ENCODE measurements at places on chromosomes 2 and 18. TPM values are rescaled to one million over a fixed set of nuclear protein-coding genes. Genes with fewer than 3 reads are reported as not detected.

Gene SLC19A3
- polyA plus RNA-seq, result 0.02 TPM

DNA sequence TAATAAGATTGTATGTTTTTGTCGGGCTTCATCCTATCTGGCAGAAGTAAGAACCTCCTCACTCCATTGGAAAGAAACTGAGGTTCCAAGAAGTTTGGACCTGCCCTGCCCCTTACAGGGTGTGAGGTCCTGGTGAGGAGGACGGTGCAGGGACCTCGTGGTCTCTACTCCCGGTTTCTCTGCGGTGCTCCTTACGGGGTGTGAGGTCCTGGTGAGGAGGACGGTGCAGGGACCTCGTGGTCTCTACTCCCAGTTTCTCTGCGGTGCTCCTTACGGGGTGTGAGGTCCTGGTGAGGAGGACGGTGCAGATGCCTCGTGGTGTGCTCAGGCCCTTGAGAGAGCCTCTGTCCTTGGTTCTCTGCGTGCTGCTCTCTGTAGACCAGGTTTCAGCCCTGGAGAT lies 5.2 kb downstream of the CTDP1 start:
- peak; percentile 4 for DNase-seq

DNA sequence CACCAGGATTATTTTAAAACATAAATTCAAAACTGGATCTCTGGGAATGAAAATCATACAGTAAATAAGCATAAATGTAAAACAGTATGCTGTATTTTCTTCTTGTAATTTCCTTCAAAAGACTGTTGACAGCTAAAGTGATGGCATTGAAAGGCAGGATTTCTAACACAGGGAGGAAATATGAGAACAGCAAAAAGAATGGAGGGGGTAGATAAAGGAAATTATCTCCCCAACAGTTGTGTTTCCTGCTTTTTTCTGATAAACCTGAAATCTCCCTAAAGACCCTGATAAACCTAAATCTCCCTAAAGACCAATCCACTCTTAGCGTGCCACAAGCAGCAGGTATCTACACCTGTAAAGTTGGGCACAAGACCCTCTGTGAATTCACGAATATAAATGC lies 50.8 kb downstream of the PIAS2 start:
- DNase-seq, result no peak

DNA sequence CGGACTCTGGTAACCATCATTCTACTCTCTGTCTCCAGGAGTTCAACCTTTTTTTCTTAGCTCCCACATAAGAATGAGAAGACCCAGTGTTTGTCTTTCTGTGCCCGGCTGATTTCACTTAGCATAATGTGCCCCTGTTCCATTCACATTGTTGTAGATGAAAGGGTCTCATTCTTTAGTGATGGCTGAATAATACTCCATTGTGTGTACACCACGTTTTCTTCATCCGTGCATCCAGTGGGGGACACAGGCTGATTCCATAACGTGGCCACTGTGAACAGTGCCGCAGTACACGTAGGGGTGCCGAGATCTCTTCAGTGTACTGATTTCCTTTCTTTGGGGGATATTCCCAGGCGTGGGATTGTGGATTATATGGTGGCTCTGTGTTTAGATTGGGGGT lies 72.3 kb upstream of the NFATC1 start:
- no peak for DNase-seq

GRCh38 chr2:126413079-126413478 lies 242.9 kb upstream of the GYPC start:
- no peak for DNase-seq

Gene CCL20
- not detected for polyA plus RNA-seq

- no peak for DNase-seq
Measured at GRCh38 chr18:3624935-3625741, 175.2 kb downstream of the TGIF1 start.

DNA sequence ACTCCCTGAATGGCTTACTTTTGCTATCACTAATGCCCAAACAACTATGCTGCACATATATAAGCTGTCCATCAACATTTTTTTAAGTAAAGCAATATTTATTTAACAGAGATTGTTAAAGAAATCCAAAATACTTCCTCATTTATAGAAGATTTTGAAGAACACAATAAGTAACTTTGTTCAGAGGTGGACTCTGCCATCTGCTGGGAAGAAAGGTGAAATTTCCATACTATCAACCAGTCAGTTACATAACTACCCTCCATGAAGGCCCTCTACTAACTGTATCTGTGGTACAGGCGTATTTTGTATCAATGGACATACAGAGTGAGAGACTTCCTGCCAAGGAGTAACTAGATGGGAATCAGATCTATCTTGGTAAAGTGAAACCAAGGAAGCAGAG lies 106.0 kb downstream of the DTNB start:
- peak; percentile 55 for DNase-seq

GRCh38 chr18:5066380-5066977 lies 130.6 kb downstream of the AKAIN1 start:
- DNase-seq, result peak; percentile 4

DNA sequence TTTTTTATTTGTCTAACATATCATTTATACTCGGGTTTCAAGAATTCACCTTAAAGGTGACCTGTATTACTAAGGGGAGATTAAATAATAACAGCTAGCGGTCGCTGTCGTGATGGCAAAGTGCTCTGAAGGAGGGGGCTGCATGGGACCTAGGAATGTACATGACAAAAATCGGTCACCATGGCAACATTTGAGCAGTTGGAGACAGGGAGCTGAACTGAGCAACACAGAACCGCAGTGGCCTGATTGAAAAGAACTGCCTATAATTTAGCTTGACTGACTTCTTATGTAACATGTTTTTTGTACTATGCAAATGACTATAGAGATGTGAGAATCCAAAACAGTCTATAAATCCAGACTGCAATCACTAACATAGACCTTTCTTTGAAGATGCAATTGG lies 34.3 kb upstream of the EPHA4 start:
- DNase-seq, result no peak

Gene ADRA2B
- polyA plus RNA-seq, result not detected

GRCh38 chr2:155727187-155727895 lies 605.2 kb downstream of the NR4A2 start:
- DNase-seq, result no peak

Gene RNF125
- polyA plus RNA-seq, result 0.05 TPM

Gene PID1
- 0.16 TPM for polyA plus RNA-seq

Gene MAP2
- polyA plus RNA-seq, result 11.1 TPM

DNA sequence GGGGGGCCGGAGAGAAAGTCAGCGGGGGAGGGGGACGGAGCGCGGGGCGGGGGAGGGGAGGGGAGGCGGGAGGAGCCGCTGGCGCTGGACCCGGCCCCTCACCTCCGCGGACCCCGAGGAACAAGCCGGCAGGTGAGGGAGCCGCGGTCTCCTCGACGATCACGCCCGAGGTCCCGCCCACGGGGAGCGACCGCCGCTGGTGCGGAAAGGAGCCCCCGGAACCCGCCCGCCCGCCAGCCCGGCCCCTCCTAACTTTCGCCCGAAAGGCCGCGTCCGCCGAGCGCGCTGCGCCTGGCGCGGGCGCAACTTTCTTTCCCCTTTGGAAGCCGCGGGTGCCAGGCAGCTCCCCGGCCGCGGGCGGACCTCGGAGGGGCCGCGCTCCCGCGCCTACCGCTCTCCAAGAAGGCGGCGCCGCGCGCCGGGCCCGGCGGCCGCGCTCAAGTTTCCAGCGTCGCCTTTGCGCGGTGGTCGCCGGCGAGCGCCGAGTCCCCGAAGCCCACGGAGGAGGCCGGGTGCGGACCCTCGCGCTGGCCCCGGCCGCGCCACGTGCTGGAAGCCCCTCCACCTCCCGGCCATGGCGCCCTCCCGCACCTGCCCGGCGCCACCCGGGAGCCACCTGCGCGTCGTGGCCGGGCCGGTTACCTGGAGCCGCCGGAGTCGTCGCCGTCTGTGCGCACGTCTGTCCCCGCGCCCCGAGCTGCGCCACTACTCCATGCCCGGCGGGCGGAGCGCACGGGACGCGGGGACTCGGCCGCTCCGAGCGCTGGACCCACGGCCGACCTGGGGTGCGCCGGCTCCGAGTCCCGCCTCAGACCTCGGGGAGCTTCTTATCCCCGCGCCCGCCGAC lies at the start of gene ALKAL2:
Gene ALKAL2, minus strand, starts transcription at position 181 of the 847 bp plus-strand sequence. CDS start 256 bp downstream, outside the sequence.
- DNase-seq, result peak; percentile 71

- no peak for DNase-seq
Measured at GRCh38 chr2:156156580-156156979, 175.9 kb downstream of the NR4A2 start.

Gene GPR75
- 2.4 TPM for polyA plus RNA-seq

Gene GPAT2
- polyA plus RNA-seq, result not detected

Gene DCDC2C
- not detected for polyA plus RNA-seq

Gene OBSL1
- 93.0 TPM for polyA plus RNA-seq

- DNase-seq, result peak; percentile 63
Measured at GRCh38 chr2:44599130-44599529, 237.4 kb downstream of the CAMKMT start.
